NCI-H1105 treated with DMSO at 0.1 percent for 48 hours (cell line): ENCODE measurements at places on chromosomes 3 and 15.
A peak's percentile ranks its signal among the peaks of the same experiment; 100 is the strongest.

DNA sequence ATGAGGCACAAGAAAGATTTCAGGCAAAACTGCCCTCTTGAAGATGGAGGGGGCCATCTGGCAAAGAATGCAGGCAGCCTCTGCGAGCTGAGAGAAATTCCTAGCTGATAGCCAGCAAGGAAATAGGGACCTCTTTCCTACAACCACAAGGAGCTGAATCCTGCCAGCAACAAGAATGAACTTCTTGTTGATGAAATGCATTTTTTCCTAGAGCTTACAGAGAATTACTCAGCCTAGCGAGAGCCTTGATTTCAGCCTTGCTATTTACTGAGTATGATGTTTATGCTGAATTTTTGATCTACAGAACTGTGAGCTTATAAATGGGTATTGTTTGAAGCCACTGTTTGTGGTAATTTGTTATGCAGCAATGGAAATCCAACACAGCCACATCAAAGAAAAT, 148.5 kb upstream of the NAALADL2 start:
- DNase-seq, result no peak

DNA sequence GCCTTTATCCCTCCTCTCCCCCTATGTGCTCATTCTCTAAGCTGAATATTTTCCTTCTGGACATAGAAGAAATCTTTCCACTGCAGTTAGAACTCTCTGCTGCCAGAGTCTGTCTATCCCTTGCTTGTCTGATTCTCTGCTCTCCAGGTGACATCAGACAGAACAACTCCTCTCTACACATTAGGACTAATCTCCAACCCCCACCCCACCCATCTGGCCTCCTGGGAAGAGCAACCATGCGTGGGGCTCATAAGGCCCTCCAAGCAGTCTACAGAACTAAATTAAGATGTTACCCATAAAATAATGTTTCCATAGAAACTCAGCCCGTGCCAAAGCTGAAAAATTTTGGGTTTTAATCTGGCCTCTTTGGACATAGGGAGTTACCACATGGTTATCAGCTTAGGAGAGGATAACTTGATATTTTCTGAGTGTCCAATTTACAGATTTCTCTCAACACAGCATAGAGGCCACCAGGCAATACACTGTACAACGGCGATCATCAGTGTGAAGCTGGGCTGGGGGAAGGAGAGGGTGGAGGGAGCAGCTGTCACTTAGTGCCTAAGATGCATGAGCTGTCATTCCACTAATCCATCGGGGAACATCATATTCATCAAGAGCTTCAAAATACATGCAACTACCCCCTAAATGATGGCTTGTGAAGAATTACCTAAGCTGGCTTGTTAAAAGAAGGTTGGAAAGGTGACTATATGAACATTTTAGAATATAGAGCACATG, 199.4 kb downstream of the CLSTN2 start:
- DNase-seq, result no peak

- DNase-seq, result no peak
Measured at GRCh38 chr15:48858401-48858800, 19.5 kb upstream of the EID1 start.

DNA sequence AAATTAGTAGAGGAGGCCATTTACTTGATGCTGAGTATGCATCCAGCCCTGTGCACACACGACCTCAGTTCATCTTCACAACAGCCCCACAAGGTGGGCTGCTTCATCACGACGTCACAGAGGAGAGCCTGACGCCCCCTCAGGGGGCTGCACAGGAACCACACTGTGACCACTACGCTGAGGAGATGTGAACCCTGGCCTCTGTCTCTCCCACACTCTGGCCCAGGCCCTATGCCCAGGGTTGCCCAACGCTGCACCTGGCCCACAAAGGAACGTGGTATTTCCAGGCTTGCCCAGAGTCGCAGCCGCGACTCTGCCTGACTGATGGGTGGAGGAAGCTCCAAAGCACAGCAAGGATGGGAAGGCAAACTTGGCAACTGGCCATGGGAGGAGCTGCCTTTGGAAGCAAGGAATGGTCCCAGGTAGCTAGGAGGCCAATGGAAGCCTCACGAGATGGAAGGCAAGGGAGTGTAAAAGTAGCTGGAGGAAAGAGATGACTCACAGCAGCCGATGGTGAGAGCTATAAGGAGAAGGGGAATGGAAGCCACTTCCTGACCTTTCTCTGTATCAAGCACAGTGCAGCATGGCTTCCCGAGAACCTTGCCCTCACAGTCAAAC, 226.0 kb downstream of the KLF13 start:
- no peak for DNase-seq

- DNase-seq, result no peak
Measured at GRCh38 chr3:53843195-53844177, 2.7 kb downstream of the CHDH start.

DNA sequence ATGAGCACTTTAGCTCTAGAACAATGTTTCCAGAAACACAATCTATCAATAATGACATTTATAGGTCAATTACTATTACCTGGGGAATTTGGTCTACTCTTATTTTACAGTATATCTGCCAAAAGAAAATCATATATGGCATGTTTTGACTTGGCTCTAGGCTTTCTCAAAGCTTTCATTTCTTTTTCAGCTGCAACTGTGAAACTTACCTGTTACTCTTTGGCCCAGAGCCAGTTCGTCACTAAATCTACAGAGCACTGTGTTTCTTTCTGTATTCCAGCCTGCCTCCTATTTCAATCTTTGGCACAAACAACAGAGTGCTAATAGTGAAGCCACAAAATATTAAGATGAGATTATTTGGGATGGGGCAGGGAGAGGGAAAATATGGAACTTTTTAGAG, 76.0 kb downstream of the P2RY1 start:
- DNase-seq, result peak; percentile 67

DNA sequence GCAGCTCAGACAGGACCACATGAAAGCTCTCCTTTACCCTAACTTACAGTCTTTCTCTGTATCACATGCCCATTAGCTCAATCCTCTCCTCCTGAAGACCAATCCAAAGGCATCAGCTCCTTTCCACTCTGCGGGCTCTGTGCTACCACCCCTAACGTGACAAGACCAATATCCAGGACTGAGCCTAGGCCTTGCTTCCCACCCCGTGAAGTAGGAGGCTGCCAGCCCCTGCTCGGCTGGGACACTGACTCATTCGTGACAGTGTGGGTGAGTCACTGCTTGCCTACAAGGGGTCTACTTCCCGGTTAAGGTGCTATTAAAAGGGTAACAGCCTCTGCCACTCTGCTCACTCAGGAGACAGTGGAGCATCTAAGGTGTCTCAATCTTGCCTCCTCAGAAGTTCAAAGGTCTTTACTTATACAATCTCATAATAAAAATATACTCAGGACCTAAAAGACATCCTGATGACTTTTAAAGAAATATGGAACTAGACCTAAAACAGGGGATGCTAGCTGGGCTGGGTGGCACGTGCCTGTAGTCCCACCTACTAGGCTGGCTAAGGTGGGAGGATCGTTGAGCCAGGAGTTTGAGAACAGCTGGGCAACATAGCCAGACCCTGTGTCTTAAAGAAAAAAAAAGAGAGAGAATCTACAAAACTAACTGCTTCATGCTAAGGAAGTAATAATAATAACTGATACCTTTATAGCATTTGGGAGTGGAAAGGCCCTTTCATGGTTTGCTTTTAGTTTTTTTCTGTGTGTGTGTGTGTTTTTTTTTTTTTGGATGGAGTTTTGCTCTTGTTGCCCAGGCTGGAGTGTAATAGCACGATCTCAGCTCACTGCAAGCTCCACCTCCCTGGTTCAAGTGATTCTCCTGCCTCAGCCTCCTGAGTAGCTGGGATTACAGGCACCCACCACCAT, 55.0 kb downstream of the TMEM44 start:
- DNase-seq, result no peak

DNA sequence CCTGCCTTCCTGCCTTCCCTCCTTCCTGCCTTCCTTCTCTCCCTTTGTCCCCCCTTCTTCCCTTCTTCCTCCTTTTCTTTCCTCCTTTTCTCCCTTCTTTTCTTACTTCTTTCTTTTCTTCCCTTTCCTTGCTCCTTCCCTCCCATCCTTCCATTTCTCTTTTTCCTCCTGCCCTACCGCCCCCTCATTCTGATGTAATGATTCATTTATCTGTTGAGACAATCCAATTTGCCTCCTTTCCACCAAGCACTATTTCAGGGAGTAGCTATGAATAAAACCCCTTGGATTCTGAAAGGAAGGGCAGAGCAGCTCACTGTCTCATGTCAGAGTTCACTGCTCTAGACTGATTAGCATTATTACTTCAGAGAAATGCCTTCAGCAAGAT, 462.6 kb downstream of the PDCD6IP start:
- DNase-seq, result no peak

DNA sequence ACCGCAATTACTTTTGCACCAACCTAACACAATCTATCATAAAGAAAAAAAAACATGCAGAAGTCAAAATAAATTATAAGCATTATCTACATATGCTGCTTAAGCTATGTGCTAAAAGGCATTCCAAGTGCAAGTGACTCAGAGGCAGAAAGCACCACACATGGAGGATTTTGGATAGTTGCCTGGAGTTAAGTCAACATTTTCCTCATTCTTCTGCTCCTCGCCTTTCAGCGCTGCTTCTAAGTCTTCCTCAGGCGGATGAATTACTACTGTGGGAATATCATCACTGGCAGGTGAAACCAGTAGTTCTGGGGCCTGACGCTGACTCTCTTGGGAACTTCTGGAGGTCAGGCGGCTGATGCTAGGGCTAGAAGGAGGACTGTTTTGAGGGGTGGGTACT, 53.1 kb downstream of the SLC4A7 start:
- DNase-seq, result no peak

- DNase-seq, result no peak
Measured at GRCh38 chr3:72847282-72847681, 963 bp downstream of the SHQ1 start.

- no peak for DNase-seq
Measured at GRCh38 chr3:112640930-112641801, at the start of gene CCDC80. Gene CCDC80 (minus strand): TSS chr3:112641143. CDS start chr3:112639905, 1,238 bp downstream.

DNA sequence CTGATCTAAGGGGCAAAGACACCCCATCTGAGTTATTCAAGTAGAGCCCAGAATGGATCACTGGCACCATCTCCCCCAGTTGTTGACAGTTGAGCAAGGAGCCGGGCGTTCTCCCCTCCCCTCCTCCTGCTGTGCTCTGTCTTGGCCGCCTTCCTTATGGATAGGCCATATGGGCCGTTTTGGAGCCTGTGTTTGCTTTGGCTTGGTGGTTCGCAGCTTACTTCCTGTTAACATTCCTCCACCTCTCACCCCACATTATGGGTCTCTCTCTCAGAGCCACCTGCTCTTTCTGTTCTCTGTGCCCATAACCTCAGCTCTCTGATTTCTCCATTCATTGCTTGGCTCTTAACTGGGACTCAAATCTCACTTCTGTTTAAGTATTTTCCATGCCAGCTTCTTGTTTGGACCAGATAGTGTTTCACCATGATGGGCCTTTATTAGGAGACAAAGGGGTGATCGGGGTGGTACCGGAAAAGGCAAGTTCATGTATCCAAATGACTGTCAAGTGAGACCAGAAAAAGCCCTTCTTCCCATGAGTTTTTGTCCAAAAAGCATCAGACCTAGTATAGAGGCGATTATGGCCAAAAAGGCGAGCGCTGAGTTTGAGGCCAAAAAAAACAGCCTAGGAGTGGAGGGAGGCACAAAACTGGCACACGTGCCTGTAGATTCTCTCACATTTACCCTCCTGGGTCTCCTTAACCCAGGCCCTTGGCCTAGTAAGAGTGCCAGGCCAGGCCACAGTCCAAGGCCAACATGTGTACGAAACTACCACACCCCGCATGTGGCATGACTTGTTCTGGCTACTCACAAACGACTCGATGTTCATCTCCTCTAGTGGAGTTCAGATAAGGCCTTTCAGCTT, 62.6 kb downstream of the DUT start:
- DNase-seq, result no peak

GRCh38 chr3:73739791-73740453, 115.2 kb upstream of the PDZRN3 start:
- DNase-seq, result no peak
